Tibial nerve (tissue), 4 donors: ENCODE measurements at places on chromosomes 4 and X. TPM values are rescaled to one million over a fixed set of nuclear protein-coding genes. Genes with fewer than 3 reads are reported as not detected.

NDP gene
- 2.5 TPM for total RNA-seq

NEIL3 gene
- total RNA-seq: not detected

KDR gene
- total RNA-seq: 28.8 TPM

ARHGAP24 gene
- total RNA-seq: 71.2 TPM

XAGE2 gene
- not detected for total RNA-seq

GRCh38 chr4:24802648-24803047 lies 7.3 kb downstream of the SOD3 start:
- DNase-seq: no peak

GRCh38 chrX:135438734-135439043 lies 16.9 kb downstream of the SMIM10L2A start:
- no peak for DNase-seq

GRCh38 chrX:107506596-107507031 lies 57.2 kb downstream of the FRMPD3 start:
- no peak for DNase-seq

GRCh38 chr4:162061214-162061613 lies 102.6 kb downstream of the FSTL5 start:
- no peak for DNase-seq

DNA sequence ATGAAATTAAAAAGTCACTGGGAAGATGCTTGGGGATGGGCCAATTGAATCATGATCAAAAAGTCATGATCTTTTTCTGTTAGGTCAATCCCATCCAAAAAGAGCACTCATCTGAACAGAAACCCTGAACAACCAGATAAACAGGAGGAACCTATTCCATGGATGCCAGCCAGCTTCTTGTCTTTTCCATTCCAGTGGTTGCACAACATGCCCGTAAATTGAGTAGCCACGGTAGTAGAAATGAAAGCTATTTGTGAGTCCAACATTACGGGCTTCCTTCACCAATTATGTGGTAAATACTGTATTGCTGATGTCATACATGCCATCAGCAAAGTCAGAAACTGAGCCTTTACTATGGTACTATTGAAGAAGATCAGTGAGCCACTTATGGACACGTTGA lies 982.4 kb upstream of the HS3ST1 start:
- DNase-seq: no peak

GRCh38 chr4:186029571-186030398 lies 39.2 kb upstream of the TLR3 start:
- peak; percentile 31 for DNase-seq

DNA sequence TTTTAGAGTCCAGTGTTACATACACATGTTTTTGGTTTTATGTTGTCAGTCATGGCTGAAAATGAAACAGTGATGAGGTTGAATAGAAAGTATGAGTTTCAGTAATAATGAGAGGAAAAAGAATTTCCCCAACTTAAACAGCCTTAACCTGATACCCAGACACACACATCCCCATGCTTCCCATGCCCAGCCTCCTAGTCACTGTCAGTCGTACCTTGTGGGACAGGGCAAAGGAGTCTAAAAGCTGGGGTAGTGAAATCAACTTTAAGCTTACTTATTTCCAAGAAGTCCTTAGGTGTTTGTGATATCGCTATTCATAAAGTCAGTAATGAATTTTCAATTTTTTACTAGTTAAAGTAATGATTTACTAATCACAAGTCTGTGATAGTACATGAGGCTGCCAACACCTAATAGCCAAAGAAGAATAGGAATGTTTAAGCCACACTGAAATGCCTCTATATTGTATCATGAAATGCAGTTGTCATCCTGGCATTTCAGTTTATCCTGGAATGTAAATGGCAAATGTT lies 24.3 kb upstream of the GPR34 start:
- no peak for DNase-seq

DNA sequence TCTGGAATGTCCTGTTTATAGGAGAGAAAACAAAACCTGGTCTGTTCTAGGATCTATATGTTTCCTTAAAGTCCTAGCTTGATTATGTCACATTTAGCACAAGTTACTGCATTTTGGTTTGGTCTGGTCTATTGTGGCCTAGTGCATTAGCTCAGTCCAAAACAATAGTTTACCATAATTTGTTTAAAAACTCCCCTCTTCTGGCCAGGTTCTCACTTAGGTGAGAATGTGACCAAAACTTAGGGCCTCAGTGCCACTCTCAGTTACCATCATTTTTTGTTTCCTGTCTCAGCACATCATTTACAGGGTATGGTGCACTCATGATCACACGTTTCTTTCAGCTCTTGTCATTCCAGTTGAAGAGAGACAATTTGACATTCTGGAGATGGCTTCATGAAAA lies 378.5 kb downstream of the KLHL4 start:
- DNase-seq: no peak

DNA sequence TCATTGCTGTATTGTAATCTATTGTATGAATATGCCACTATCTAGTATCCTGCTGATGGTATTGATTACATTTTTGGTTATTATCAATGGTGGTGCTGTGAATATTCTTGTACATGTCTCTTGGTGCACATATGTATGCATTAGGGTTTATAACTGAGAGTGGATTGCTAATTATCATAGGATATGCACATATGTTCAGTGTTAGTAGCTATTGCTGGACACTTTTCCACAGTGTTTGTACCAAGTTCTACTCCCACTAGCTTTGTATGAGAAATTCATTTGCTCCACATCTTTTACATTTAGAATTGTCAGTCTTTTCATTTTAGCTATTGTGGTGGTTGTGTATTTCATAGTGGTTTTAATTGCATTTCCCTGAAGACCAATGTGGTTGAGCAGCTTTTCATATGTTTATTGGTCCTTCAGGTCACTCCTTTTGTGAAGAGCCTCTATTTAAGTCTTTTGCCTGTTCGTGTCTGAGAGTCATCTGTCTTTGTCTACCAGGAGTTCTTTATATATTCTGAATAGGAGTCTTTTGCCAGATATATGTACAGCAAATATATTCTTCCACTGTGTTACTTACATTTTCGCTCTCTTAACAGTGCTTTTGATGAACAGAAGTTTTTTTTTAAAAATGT lies 87.1 kb downstream of the TBC1D19 start:
- no peak for DNase-seq

DNA sequence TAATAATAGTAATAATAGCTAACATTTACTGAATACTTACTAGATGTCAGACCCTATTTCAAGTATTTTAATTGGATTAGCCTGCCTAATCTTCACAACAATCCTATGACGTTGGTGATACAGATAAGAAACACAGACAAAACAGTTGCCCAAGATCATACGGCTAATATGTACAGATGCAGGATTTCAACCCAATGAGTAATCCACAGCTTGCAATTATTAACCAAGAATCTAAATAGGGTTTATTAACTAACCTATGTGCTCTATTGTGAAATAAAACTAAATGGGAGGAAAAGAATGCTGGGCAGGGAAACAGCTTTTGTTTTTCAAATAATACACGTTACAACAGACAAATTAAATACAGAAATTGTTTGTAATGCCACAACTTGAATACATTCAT lies 23.4 kb downstream of the FBXO8 start:
- DNase-seq: no peak

DNA sequence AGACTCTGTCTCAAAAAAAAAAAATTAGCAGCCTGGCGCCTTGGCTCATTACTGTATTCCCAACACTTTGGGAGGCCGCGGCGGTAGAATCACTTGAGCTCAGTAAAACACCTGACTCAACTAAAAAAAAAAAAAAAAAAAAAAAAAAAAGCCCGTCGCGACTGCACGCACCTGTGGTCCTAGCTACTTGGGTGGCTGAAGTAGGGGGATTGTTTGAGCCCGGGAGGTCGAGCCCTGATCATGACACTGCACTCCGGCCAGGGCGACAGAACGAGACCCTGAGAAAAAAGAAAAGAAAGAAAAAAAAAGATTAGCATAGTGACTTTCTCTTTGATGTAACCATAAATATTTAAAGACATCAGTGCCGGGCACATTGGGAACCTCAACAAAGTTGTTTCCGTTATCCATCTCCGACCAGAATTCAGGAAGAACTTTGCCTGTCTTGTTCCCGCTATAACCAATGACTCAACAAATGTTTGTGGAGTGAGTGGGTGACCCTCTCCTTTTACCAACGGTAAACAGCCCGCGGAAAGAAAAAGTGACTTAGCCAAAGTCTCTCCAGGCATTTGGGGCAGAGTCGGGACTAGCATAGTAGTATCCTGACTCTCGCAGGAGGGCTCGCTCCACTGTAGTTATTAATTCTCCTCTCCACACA lies 553 bp upstream of the MED28 start:
- no peak for DNase-seq

- DNase-seq: no peak
Measured at GRCh38 chrX:42624524-42624923, 153.4 kb downstream of the PPP1R2C start.

GRCh38 chr4:121811122-121811521 lies 10.0 kb downstream of the EXOSC9 start:
- DNase-seq: no peak

- DNase-seq: no peak
Measured at GRCh38 chr4:41104155-41104554, 110.2 kb downstream of the APBB2 start.

- no peak for DNase-seq
Measured at GRCh38 chrX:16429406-16429805, 220.6 kb upstream of the S100G start.

DNA sequence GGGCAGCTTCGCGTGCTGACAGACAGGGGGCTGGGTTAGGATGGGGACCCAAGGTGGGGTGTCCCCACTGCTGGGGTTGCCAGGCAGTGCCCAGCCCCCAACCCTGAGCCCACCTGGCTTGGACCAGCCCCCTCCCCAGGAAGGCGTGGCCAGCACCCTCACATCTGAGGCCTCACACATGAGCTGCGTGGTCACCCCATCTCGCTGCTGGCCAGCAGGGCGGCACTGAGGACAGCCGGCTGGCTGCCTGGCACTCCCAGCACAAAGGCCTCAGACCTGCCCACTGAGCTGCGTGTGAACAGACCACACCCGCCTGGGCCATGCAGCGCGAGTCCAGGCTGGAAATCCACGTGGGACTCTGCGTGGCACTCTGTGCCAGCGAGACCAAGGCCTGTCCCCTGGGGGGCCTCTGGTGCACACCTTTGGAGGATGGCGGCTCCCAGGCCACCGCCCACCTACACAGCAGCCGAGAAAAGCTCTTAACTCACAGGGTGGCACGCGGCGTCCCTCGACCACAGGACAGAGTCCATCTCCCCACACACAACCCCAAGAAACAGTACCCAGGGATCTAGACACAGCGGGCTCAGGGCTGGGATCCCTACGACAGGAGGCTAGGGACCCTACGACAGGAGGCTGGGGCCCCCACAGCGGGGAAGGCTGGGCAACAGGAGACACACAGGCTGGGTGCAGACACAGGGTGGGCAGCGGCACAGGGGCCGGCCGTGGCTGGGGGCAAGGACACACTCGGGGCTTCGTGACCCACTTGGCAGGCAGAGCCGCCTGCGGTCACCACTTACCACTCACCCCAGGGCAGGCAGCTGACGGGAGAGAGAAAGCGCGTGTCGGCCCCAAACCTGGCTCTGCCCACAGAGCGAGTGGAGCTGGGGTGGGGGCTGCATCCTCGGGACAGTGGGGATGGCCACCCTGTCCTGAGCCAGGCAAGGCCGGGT lies 9.8 kb downstream of the DGKQ start:
- DNase-seq: no peak

- no peak for DNase-seq
Measured at GRCh38 chrX:28303486-28303885, 283.8 kb upstream of the IL1RAPL1 start.

GRCh38 chrX:7083468-7084396 lies 63.8 kb upstream of the STS start:
- DNase-seq: no peak

DNA sequence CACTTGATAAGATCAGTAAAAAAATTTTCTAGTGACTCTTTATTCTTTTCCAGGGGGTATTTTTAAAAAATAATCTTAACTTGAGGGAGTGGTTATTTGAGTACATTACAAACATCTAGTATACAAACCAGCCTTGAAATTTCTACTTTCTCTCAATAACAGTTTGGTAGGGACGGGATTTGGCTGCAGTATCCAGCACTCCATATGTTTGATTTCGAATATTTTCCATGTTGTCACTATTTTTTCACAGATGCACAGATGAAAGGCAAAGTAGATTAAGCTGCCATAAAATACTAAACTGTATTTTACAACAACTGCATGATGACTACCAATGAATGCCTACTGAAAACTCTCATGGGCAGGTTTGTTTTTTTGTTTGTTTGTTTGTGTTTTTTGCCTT lies 225.0 kb downstream of the COX7B2 start:
- DNase-seq: no peak
